ENCODE measurements at places on chromosomes 4 and X.
A peak's percentile ranks its signal among the peaks of the same experiment; 100 is the strongest.

GRCh38 chr4:127210893-127211649, 421.7 kb upstream of the INTU start:
- no peak for DNase-seq

DNA sequence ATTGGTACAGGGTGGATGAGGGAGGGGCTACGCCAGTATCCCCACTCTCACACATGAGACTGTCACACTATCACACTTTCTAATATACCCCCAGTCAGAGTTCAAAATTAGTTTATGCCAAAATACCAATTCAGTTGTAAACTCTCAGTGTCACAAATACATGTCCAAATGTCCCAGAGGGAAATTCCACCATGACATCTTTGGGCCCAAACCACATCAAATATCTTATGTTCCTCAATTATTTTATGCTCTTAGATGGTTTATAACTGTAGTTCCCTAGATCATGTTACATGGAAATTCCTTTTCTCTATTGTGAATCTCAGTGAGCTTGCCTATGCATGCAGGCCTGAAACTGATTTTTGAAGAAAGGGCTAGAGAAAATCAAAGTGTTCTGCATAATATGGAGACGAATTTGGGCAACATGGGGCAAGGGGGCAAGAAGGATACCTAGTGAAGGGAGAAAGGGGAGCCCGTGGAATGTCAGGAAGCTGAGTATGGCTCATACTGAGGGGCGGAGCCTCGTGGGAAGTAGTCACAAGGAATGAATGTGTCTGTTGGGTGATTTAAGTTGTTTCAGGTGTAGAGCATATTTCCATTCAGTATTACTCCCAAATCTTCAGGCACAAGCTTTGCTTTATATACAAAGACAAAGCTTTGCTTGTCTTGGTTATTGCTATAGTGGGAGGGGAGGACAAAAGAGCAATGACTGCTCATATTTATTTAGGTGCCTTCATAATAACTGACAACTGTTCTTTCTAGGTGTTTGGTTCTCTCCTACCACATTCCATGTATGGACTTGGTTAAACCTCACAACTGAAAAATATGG, 40.8 kb downstream of the CLNK start:
- DNase-seq = no peak

DNA sequence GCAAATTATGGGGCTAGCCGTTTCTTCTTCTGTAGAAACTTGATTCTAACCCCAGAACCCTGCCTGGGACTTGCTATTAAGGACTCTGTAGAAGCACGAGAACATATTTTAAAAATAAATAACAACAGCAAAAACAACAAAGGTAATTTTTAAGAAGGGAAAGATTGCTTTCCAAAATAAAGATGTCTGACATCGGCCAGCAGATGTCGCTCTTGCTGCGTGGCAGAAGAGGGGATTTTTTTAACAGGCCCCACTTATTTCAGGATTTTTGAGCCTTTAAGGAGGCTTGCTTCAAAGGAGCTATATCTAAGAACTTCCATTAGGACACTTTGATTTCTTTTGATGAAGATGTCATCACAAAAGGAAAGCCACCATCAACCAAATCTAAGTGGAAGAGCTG, 62.8 kb upstream of the EGFL6 start:
- no peak for DNase-seq

DNA sequence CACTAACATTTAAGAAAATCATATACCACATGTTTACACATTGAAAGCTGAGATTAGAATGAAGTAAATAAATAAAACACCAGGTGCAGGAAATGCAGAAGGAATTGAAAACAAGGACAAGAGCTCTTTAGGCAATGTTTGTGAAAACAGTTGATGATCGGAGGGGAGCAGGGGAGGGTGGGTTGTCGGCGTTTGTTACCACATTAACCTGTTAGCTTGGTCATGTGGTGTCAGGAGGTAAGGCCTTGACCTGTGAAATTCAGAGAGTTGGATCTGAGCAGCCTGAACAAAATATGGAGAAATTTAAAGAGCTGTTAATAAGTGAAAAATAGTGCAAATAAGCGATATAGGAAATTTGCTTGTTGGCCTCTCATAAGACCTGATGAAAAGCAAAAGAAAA, 759.9 kb downstream of the PDHA2 start:
- no peak for DNase-seq

- DNase-seq = no peak
These were observed 536 bp downstream of the OTUD5 start for GRCh38 chrX:48956728-48957414.

- DNase-seq = no peak
These were observed 512 bp upstream of the ANTXR2 start for GRCh38 chr4:80073473-80074008.

- DNase-seq = no peak
These were observed 47.6 kb downstream of the CBLL2 start for GRCh38 chrX:22320236-22320873.

DNA sequence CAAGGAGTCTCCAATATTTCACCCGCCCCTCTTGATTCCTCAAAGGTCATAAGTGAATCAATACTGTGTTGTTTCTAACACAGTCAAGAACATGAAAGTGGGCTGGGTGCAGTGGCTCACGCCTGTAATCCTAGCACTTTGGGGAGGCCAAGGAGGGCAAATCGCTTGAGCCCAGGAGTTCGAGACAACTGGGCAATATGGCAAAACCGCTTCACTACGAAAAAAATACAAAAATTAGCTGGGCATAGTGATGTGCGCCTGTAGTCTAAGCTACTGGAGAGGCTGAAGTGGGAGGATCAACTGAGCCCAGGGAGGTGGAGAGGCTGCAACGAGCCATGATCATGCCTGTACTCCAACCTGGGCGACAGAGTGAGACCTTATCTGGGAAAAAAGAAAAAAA, 3.4 kb downstream of the ACSL1 start:
- DNase-seq = no peak

GRCh38 chrX:56733459-56734046, 4.5 kb downstream of the NBDY start:
- DNase-seq = peak; percentile 39

- DNase-seq = peak; percentile 56
These were observed 22.7 kb upstream of the MSN start for GRCh38 chrX:65644621-65645289.

DNA sequence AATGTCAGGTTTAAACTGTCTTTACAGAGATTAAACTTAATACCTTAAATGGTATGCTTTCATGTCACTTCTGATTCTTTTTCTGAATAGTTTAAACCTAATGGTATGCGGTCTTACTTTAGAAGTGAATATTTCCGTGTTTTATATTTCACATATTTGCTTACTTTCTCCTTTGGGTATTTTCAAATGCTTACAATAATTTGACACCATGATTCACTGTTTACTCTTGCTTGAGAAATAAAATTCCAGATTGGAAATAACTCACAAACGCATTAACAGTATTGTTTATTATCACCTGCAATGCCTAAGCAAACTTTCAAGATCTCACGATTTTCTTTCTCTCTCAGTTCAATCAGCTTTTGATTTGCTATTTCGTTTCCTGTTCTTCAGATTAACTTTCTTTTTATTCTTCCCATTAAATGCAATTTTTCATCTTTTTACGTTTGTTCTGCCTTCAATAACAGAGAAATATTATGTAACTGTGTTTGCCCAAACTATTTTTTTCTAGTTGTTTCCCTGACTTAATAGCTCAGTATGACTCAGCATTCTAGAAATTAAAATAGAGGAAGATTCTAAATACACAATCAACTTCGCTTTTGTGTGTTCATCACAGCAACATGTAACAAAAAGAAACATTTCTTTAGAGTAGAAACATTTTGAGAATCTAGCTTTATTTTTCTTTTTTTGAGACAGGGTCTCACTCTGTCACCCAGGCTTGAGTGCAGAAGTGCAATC, 955.5 kb upstream of the PRKX start:
- no peak for DNase-seq

GRCh38 chr4:112552668-112553067, 36.7 kb upstream of the NEUROG2 start:
- DNase-seq = peak; percentile 24

DNA sequence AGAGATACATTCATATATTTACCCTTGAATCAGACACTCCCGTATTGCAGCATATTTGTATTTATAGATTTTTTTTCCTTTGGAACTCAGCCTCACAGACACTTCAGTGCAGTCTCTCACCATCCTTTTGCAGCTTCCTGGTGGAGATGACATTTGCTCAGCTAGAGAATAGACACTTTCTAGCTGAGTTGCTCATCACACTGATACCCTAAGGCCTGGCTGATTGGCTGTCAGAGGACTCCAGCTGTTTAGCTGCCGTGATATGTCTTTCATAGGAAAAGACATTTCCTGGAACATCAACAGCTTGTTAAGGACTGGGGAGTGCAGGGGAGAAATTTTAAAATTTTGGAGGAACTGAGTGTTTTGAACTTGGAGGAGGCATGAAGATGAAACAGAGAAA, 429.6 kb downstream of the SMARCA1 start:
- DNase-seq = no peak

DNA sequence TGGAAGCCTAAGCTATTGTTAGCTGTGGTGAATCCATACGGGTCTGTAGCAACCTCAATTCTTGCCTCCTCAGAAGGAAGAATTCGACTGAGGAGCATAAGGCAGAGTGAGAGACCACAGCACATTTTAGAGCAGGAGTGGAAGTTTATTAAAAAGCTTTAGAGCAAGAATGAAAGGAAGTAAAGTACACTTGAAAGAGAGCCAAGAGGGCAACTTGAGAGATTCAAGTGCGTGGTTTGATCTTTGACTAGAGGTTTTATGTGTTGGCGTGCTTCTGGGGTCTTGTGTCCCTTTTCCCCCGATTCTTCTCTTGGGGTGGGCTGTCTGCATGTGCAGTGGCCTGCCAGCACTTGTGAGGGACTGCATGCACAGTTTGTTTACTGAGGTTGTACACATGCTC, 880.6 kb upstream of the INTU start:
- DNase-seq = no peak

GRCh38 chrX:129798888-129799287, 19.1 kb downstream of the SASH3 start:
- no peak for DNase-seq

GRCh38 chr4:123840197-123840596, 443.6 kb downstream of the SPRY1 start:
- no peak for DNase-seq

- DNase-seq = no peak
These were observed 58.6 kb upstream of the ALB start for GRCh38 chr4:73345399-73345975.

- no peak for DNase-seq
These were observed 60.9 kb downstream of the SLC7A11 start for GRCh38 chr4:138181287-138181686.

DNA sequence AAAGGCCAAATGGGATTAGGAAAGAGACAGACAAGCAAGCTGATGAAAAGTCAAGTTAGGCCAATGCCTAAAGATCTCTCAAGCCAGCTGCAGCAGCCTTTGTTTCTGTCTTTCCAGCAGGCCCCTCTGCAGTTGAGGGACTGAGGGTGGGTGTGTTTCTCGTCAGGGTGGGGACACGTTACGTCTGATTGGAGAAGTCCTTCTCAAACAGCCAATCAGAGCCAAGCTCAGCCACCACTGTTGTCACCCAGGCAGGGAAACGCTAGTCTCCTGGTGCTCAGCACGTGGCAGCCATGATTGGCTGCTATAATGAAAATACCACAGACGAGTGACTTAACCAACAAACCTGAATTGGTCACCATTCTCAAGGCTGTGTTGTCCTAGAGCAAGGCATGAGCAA, 177.1 kb upstream of the LCORL start:
- no peak for DNase-seq

GRCh38 chrX:135740681-135741149, 27.3 kb downstream of the CT45A1 start:
- no peak for DNase-seq

GRCh38 chr4:152160225-152160800, 375.6 kb downstream of the FBXW7 start:
- peak; percentile 83 for DNase-seq

- DNase-seq = no peak
These were observed 370.4 kb upstream of the CPEB2 start for GRCh38 chr4:14631806-14632440.

- peak; percentile 62 for DNase-seq
These were observed 203.4 kb downstream of the ANAPC10 start for GRCh38 chr4:144894573-144894972.

- DNase-seq = no peak
These were observed 391.6 kb downstream of the ARHGAP24 start for GRCh38 chr4:85866508-85866907.

DNA sequence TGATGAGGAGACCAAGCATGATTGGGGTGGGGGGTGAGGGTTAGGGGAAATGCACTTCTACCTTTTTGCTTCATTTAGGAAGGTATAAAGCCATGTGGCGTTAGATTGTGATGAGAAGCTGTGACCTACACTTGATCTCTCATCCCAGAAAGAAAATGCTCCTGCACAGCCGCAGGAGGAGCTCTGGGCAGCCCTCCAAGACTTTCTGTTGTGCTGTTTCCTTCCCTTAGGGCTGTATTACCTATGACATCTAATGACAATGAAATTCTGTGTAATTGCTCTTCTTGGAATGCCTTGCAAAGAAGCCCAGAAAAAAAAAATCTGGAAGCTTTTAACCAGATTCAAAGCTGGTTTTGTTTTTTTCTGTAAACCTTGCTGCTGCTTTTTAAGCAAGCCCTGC, 13.4 kb downstream of the PRPS2 start:
- peak; percentile 4 for DNase-seq

- no peak for DNase-seq
These were observed at the start of gene BEND4 for GRCh38 chr4:42152507-42153504. Gene BEND4, minus strand, starts transcription at chr4:42152655. Its CDS starts 512 bp downstream, at chr4:42152143.

DNA sequence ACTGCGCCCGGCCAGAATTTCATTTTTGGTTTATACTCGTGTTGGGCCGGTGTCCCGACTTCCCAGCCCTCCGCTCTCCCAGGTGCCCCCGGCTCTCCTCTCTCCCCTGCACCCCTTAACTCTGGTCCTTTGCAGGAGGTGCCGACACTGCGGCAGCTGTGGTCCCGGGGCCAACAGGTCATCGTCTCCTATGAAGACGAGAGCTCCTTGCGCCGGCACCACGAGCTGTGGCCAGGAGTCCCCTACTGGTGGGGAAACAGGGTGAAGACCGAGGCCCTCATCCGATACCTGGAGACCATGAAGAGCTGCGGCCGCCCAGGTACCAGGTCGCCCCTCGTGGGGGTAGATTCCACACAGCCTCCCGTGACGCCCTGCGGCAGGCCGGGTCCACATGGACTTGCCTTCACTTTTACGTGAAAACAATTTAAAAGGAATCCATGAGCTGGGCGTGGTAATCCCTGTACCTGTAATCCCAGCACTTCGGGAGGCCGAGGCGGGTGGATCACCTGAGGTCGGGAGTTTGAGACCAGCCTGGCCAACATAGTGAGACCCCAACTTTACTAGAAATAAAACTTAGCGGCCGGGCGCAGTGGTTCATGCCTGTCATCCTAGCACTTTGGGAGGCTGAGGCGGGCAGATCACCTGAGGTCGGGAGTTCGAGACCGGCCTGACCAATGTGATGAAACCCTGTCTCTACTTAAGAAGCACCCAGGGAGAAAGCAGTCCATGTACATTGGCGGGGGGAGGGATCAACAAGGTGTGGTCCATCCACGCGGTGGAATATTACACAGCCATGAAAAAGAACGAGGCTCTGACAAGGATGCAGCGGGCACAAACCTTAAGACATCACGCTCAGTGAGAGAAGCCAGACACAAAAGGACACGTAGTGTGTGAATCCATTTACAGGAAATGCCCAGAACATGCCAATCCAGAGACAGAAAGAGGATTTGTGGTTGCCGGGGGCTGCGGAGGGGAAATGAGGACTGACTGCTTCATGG, 12.0 kb downstream of the PLCXD1 start:
- no peak for DNase-seq

Data from foreskin keratinocyte (primary cell).